ENCODE measurements at places on chromosomes 2 and 18. TPM values are rescaled to one million over a fixed set of nuclear protein-coding genes. Genes with fewer than 3 reads are reported as not detected.

GRCh38 chr2:114056294-114057143 is 166.6 kb downstream of the ACTR3 start:
- no peak for DNase-seq
- H3K4me3 ChIP-seq = no peak overlapping the region
- H3K27ac ChIP-seq = no peak overlapping the region
- no peaks in the 10 kb centered on the region for H3K4me1 ChIP-seq
- no peaks in the 10 kb centered on the region for H3K36me3 ChIP-seq

- no peak overlapping the region for H3K4me3 ChIP-seq
- no peak for DNase-seq
- no peaks in the 10 kb centered on the region for H3K27me3 ChIP-seq
- H3K36me3 ChIP-seq = no peaks in the 10 kb centered on the region
- peaks cover 16% of the 10 kb centered on the region for H3K4me1 ChIP-seq
- no peak overlapping the region for H3K27ac ChIP-seq
These were observed 41.9 kb upstream of the RHOB start for GRCh38 chr2:20404950-20405349.

CCNYL1 gene
- 25.1 TPM for total RNA-seq

DNA sequence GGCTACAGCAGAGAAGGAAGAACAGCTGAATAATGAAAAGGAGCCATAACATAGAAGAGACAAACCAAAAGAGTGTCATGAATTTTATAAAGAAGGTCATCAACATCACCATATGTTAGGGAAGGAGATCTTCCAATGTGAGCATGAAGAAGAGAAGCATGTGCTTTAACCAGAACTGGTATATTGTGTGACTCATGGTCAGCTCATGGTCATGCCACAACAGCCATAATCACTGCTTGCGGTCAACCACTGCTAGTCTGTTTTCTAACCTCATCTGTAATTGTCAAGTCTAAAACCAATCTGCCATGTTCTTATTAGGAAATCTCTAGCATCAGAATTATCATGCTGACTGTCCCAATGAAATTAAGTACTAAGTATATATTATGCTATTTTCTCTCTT is 204.1 kb upstream of the VRK2 start:
- H3K4me3 ChIP-seq = no peak overlapping the region
- no peaks in the 10 kb centered on the region for H3K27me3 ChIP-seq
- no peaks in the 10 kb centered on the region for H3K36me3 ChIP-seq
- DNase-seq = no peak

- H3K36me3 ChIP-seq = no peaks in the 10 kb centered on the region
- H3K27ac ChIP-seq = no peak overlapping the region
- no peaks in the 10 kb centered on the region for H3K4me1 ChIP-seq
- no peaks in the 10 kb centered on the region for H3K27me3 ChIP-seq
These were observed 140.4 kb downstream of the CDH2 start for GRCh38 chr18:28036488-28036887.

LYPD6 gene
- total RNA-seq = 6.3 TPM

DNA sequence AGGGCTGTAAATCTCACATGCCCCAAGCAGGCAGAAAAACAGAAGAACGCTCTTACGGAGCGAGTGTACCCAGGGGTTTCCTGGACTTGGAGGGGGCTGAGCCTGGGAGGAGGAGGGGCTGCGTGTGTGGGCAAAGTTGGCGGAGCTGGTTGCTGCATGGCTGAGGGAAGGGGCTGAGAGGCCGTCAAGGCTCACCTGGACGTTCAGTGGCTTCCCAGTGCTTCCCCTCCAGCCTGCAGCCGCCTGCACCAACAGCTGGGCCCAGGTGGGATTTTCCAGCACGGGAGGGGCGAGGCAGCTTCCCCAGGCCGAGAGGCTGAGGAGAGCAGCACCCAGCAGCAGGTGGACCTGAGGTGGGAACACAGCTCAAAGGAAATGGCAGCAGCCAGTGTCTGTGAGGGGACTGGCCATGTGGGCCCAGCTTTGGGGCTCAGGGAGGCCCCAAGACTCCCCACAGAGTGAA is 70.6 kb upstream of the CTDP1 start:
- DNase-seq = no peak
- H3K36me3 ChIP-seq = no peaks in the 10 kb centered on the region
- H3K4me3 ChIP-seq = no peak overlapping the region
- H3K27ac ChIP-seq = no peak overlapping the region
- peaks cover 4% of the 10 kb centered on the region for H3K4me1 ChIP-seq
- H3K27me3 ChIP-seq = no peaks in the 10 kb centered on the region

DNA sequence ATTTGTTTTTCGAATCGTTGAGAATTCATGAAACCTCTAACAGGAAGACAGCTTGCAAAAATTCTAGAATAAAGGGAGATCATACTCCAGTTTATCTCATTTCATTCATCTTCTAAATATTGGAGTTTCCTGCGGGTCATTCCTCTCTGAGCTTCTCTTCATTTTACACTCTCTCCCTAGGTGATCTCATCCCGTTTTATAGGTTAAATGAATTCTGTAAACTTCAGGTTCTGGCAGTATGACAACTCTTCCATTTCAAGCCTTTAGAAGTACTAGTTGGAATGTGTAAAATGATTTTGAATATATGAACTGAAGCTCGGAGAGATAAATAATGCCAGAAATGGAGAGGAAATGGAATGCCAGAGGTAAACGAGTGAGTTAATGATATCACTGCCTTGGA is 312.4 kb downstream of the METTL4 start:
- no peaks in the 10 kb centered on the region for H3K36me3 ChIP-seq
- peak; percentile 1 for DNase-seq
- H3K27me3 ChIP-seq = no peaks in the 10 kb centered on the region
- H3K4me3 ChIP-seq = no peak overlapping the region
- no peaks in the 10 kb centered on the region for H3K4me1 ChIP-seq
- no peak overlapping the region for H3K27ac ChIP-seq

DNA sequence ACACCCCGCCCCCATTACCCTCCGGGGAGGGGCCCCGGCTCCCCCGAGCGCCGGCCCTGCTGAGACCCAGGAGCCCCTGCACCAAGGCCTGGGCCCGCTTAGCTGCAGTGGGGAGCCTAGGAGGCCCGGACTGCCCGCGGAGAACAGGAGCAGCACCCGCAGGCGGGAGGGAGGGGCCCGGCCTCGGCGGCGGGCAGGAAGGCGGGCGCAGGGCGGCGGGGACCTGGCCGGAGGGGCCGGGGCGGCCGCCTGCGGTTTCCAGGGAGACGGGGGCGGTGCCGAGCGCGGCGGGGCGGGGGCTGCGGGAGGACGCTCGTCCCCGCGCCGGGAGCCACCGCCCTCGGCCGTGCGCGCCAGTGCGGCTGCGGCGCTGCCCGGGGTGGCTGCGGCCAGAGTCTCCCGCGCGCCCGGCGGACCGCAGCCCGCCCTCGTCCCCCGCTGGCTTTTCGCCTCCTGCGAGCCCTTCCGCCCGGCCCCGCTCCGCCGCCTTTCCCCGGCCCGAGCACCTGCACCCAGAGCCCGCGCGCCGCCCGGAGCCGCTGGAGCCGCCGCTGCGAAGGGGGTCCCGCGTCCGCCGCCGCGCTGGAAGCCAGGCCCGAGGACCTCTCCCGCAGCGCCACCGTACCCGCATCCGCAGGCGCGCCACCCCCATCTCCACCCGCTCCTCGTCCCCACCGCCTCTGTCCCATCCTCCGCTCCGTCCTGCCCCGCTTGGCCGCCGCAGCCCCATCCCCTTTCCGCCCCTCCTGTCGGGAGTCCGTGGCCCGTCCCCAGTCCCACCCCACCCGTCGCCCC is 17.2 kb downstream of the GPC1 start:
- H3K36me3 ChIP-seq = no peaks in the 10 kb centered on the region
- no peaks in the 10 kb centered on the region for H3K27me3 ChIP-seq
- H3K27ac ChIP-seq = no peak overlapping the region
- H3K4me1 ChIP-seq = peaks cover 14% of the 10 kb centered on the region

GRCh38 chr2:12979066-12979465 is 262.3 kb downstream of the TRIB2 start:
- H3K4me3 ChIP-seq = no peak overlapping the region
- no peak for DNase-seq
- H3K4me1 ChIP-seq = no peaks in the 10 kb centered on the region
- H3K27me3 ChIP-seq = no peaks in the 10 kb centered on the region
- no peak overlapping the region for H3K27ac ChIP-seq

DNA sequence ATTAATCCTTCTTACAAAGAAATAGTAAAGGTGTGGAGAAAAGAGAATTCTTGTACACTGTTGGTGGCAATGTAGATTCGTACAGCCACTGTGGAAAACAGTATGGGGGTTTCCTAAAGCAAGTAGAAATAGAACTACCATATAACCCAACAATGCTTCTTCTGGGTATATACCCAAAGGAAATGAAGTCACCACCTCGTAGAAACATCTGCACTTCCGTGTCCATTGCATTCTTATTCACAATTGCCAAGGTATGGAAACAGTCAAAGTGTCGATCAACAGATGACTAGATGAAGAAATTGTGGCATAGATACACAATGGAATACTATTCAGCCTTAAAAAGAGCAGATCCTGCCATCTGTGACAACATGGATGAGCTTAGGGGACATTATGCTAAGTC is 93.4 kb upstream of the TGIF1 start:
- H3K4me1 ChIP-seq = no peaks in the 10 kb centered on the region
- no peak overlapping the region for H3K27ac ChIP-seq
- no peaks in the 10 kb centered on the region for H3K27me3 ChIP-seq
- H3K4me3 ChIP-seq = no peak overlapping the region

- no peaks in the 10 kb centered on the region for H3K4me1 ChIP-seq
- no peaks in the 10 kb centered on the region for H3K36me3 ChIP-seq
- no peak for DNase-seq
- no peak overlapping the region for H3K27ac ChIP-seq
These were observed 18.7 kb upstream of the ODC1 start for GRCh38 chr2:10466801-10467200.

MC4R gene
- not detected for total RNA-seq

DNA sequence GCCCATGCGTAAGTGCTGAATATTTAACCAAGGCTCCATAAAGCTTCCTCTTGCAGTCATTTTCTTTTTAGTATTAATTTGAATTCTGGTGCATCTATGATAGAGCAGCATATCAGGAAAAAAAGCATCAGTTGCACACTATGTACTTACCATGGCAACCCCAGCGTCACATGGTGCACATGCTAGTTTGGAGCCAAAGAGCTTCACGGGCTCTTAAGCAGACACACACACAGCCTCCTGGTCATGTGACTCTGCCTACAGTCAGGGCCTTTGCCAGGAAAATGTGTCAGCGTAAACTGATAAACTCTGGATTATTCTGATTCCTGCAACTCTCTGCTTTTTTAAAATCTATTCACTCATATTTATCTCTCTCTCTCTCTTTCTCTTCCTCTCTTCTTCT is 30.2 kb downstream of the NYAP2 start:
- no peak overlapping the region for H3K27ac ChIP-seq
- no peak overlapping the region for H3K4me3 ChIP-seq
- H3K4me1 ChIP-seq = no peaks in the 10 kb centered on the region
- H3K36me3 ChIP-seq = no peaks in the 10 kb centered on the region

RAPGEF4 gene
- 9.5 TPM for total RNA-seq

GRCh38 chr18:31741097-31741735 is 19.5 kb downstream of the SLC25A52 start:
- no peaks in the 10 kb centered on the region for H3K4me1 ChIP-seq
- H3K36me3 ChIP-seq = no peaks in the 10 kb centered on the region
- no peaks in the 10 kb centered on the region for H3K27me3 ChIP-seq
- no peak overlapping the region for H3K27ac ChIP-seq
- peak; percentile 39 for DNase-seq
- no peak overlapping the region for H3K4me3 ChIP-seq
